ENCODE measurements at places on chromosomes 1 and 21.

DNA sequence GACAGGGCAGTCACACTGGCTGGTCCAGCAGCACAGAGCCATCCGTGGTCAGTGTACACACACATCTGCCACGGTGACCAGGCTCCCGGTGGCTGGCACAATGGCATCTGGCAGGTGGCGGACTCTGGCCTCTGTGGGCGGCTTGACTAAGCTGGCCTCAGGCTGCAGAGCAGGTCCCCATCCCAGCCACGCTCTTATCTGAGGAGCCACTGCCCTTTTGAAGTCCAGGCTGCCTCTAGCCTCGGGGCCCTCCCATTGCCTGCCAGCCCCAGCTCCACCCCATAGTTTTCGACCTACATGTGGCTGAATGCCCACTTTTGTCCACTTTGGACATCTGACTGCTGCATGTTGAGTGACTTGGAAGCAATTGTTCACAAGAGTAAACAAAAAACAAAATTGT is 29.9 kb upstream of the EDN2 start:
- DNase-seq = no peak

DNA sequence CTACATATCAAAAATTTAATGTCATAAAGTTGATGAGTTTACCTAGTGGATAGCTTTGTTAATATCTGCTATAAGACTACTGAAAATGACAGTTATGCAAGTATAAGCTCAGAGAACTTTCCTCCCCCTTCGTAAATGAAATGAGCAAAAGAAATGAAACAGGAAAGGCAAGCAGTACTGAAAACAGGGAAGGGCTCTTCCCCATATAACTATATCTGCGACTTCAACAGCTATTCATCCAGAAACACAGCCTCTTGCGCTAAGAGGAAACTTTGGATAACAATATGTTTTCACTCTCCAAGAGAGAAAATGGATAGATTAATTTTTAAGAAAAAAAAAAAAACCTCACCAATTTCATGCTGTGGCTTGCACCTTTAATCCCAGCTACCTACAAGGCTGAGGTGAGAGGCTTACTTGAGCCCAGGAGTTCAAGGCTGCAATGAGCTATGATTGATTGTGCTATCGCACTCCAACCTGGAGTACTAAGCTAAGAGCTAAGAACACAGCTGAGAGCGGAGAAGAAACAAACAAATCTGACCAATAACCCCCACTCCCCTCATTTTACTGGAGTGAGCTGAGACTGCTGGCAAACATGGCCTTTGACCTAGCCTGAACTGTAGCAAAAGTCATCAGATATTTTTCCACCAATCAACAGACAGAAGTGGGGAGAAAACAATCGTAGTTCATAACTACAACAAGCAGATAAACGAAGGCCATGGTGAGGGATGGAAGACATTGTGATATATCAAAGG is 29.0 kb downstream of the METTL18 start:
- DNase-seq = no peak

GRCh38 chr1:28976248-28976647 is 61.9 kb downstream of the EPB41 start:
- DNase-seq = no peak

GRCh38 chr1:40270152-40270834 is 12.3 kb downstream of the ZMPSTE24 start:
- DNase-seq = no peak

DNA sequence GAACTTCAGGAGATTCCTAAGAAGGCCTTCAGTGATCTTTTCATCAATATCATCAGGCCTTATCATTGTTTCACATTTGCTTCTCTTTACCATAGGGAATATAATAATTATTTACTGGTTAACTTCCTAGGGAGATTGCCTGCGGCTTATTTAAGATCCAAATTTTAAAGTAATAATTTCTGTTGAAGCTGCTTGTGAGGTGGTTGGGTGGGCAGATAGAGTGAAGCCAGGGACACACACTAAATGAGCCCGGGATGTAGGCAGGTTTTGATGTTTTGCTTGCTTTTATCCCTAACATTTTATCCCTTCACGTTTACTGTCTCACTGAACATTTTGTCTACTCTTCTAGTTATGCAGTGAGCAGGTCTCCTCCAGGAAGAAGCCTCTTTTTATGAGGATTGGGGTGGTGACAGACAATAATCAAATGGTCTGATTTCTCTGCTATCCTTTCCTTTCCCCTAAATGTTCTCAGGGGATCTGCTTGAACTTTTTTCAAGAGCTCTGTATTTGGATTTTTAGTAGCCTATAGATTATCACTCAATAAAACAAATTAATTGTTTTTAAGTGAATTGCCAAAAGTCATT is 164.7 kb downstream of the RUNX1 start:
- DNase-seq = no peak

DNA sequence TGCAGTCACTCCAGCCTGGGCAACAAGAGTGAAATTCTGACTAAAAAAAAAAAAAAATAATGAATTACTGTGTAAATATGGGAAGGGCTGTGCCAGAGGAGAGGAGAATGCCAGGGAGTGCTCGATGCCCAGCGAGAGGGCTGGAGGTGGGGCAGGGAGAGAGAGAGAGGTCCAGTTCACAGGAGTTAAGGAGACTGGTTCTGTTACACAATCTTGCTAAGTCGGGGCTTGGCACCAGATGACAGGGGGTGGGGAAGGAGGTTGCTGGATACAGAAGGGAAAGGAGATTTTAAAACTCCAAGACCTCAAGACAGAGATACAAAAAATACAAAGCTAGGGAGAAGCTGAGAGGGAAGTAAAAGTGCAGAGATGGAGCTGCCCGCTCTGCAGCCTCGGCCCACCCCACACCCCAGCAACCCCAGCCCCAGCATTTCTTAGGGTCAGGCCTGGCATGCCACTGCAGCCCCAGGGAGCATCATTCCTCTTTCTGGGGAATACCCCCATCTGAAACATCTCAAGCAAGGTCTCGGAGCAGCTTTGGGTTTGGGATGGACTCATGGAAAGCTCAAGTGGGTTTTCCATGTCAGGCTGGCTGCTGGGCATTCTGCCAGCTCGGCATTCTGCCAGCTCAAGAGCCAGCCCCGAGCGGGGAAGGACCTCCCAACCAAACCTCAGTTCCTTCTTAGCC is 991 bp downstream of the SELENBP1 start:
- DNase-seq = no peak

GRCh38 chr1:87739704-87740103 is 411.0 kb downstream of the LMO4 start:
- DNase-seq = no peak

GRCh38 chr1:58211869-58212268 is 334.7 kb downstream of the OMA1 start:
- DNase-seq = no peak

DNA sequence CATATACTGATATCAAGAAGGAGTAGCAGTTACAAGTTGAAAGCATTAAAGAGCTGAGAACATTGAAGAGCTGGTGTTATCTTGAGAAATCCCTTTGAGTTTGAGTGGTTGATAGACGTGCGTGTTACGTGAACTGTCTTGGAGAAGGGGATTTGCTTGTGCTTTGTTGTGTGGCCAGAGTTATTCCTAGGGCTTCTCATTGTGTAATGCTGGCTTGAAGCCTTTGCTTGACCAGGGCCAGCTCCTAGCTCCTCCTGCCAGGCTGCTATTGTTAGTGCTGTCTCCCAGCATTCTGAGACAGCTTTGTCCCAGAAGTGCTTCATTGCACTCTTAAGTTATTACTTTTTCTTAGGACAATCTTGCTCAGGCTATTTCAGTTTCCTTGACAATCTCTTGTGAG is 116.2 kb upstream of the KCNK2 start:
- no peak for DNase-seq

GRCh38 chr1:12316331-12316730 is 86.5 kb downstream of the VPS13D start:
- DNase-seq = no peak

GRCh38 chr1:146012703-146013558 is 8.6 kb downstream of the HJV start:
- peak; percentile 68 for DNase-seq

DNA sequence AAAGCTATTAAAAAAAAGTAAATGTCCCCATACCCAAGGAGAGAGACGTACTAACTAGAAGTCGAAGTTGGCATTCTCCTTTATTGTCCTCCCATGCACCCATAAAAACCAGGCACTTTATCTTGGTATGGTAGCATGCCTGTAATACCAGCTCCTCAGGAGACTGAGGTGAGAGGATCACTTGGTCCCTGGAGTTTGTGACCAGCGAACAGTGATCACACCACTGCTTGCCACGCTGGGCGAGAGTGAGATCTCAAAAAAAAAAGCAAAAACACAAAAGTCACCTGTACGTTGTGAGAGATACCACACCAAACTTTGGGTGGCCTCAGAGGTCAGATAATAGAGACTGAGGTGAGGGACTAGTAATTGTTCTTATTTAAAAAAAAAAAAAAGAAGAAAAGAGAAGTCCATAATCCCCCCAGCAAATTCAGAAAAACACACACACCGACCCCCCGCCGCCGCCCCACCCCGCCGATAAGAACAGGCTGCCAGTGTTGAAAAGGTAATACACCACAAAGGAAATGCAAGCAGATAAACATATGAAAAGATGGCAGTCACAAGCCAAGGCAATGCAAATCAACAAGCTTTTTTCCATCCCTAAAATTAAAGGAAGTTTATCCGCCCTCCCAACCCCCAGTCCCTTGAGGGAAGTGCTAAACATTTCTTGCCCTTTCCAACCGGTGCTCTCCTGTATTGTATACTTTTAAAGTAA is 3.6 kb downstream of the L1TD1 start:
- no peak for DNase-seq

DNA sequence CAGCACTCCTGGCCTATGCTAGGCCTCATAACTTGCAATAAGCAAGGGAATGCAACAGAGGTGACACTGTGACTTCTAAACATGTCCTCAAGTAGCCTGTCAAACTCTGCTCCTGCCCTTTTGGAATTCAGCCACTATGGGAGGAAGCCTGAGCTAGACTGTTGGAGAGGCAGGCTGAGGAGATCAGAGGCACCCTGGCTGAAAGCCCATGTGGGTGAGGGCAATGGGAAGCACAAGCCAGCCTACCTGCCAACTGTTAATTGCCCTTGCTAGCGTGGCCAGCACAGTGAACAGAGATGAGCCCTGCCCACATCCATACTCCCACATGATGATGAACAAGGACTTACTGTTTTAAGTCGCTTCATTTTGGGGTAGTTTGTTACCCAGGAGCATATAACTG is 17.7 kb downstream of the GNB1 start:
- DNase-seq = no peak

- DNase-seq = no peak
Observed at GRCh38 chr1:203054184-203054583, 27.9 kb downstream of the PPFIA4 start.

DNA sequence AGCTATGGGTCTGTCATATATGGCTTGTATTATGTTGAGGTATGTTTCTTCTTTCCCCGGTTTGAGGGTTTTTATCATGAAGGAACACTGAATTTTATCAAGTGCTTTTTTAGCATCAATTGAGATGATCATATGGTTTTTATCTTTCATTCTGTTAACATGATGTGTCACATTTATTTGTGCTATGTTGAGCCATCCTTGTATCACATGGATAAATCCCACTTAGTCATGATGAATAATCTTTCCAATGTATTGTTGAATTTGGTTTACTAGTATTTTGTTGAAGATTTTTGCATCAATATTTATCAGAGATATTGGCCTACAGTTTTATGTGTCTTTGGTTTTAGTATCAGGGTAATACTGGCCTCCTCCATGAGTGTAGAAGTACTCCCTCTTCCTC is 61.7 kb downstream of the GPR137B start:
- DNase-seq = no peak

GRCh38 chr1:9853249-9853595 is 29.5 kb upstream of the CLSTN1 start:
- no peak for DNase-seq

GRCh38 chr1:103448560-103448959 is 76.9 kb upstream of the RNPC3 start:
- DNase-seq = no peak

DNA sequence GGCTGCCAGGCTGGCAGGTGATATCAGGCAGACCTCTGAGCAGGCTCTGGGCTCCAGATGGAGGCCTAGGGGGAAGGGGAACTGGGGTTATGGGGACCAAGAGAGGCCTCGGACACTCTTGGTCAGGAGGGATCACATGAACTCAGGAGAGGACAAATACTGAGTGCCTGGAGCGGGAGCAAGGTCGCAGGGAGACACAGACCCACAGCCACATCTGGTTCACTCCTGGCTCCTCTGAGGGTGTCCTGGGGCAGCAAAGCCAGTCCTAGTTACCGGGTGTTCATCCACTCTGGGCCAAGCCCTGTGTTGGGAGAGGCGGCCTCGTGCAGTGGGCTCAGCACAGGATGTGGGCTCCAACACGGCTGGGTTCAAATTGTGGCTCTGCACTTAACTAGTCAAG is 239.0 kb downstream of the PTPRU start:
- DNase-seq = no peak

- DNase-seq = no peak
Observed at GRCh38 chr1:208803011-208803811, 559.0 kb upstream of the PLXNA2 start.

GRCh38 chr1:3772715-3773571 is at the start of gene SMIM1:
Gene SMIM1 (plus strand): TSS chr1:3772749. CDS start chr1:3775374, 2,625 bp downstream.
- DNase-seq = no peak

GRCh38 chr1:208767816-208768215 is 523.6 kb upstream of the PLXNA2 start:
- no peak for DNase-seq

DNA sequence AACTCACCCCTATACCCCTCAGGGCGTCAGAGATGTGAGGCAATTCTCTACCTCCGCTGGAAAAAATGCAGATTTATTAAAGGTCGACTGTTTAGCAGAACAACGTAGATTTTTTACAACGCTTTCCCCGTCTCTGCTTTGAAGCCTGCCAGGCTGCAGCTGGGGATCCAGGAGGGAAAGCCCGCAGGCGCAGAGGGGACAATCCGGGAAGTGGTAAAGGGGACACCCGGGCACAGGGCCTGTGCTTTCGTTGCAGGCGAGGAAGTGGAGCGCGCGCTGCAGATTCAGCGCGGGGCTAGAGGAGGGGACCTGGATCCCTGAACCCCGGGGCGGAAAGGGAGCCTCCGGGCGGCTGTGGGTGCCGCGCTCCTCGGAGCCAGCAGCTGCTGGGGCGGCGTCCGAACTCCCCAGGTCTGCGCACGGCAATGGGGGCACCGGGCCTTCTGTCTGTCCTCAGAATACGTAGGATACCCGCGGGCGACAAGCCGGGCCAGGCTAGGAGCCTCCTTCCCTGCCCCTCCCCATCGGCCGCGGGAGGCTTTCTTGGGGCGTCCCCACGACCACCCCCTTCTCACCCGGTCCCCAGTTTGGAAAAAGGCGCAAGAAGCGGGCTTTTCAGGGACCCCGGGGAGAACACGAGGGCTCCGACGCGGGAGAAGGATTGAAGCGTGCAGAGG is 5.5 kb downstream of the SIM2 start:
- no peak for DNase-seq

DNA sequence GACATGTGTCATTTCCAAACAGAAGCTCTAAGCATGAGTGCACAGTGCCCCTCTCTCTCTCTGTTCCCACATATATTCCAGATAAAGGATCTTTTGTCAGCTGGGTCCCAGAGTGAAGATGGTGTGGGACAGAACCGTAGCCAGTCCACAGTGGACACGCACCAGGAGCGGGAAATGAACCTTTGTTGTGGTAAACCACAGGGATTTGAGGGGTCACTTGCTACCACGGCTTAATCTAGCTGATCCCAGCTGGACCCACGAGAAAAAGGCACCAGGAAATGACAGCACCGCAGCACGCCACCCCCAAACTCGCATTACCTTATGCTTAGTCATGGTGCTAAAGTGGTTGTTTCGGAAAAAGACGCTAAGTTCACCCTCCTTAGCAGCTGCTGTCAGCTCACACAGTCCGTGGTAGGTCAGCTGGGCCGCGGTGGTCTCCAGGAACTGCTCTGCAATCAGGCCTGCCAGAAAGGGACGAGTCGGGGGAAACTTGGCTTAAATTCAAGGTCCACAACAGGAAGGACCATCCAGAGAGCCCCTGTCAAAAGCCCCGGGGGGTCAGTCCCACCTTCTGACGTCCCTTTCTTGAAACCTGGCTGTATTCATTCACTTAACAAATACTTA is 7.5 kb downstream of the MINDY1 start:
- DNase-seq = no peak

All from T-helper 1 cell (primary cell).